ENCODE measurements at places on chromosomes 11 and 22.

- no peak for DNase-seq
Observed at GRCh38 chr22:38135133-38135706, 24.7 kb upstream of the BAIAP2L2 start.

- DNase-seq, result no peak
Observed at GRCh38 chr11:94849839-94850238, 81.7 kb downstream of the AMOTL1 start.

DNA sequence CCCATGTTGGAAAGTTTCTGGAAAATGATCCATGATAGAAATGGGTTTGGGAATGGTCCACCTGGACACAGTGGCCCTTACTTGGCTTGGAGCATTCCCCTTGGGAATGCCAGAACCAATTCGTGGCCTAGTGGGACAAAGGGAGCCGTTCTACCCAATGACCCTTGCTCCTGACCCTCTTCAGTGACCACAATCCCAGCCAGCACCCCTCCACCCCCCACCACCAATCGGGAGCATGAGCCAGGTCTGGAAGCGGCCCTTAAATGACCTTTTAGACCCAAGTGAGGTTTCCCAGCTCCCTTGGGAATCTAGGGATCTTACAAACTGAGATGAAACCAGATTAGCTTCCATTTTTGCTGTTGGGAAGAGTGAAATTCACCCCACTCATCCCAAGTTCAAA is 51.3 kb upstream of the CDON start:
- no peak for DNase-seq

DNA sequence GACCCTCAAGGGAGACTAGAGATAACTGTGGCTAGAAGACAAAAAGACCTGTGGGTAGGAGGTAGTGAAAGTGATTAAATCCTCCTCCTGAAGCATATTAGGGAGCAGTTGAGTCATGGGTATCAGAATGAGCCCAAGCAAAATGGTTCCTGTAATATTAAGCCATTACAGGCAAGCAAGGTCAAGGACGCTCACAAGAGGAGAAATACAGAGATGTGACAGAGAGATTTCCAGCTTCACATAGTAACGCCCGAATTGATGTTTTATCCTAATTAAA is 77.7 kb downstream of the FAM76B start:
- DNase-seq, result no peak

DNA sequence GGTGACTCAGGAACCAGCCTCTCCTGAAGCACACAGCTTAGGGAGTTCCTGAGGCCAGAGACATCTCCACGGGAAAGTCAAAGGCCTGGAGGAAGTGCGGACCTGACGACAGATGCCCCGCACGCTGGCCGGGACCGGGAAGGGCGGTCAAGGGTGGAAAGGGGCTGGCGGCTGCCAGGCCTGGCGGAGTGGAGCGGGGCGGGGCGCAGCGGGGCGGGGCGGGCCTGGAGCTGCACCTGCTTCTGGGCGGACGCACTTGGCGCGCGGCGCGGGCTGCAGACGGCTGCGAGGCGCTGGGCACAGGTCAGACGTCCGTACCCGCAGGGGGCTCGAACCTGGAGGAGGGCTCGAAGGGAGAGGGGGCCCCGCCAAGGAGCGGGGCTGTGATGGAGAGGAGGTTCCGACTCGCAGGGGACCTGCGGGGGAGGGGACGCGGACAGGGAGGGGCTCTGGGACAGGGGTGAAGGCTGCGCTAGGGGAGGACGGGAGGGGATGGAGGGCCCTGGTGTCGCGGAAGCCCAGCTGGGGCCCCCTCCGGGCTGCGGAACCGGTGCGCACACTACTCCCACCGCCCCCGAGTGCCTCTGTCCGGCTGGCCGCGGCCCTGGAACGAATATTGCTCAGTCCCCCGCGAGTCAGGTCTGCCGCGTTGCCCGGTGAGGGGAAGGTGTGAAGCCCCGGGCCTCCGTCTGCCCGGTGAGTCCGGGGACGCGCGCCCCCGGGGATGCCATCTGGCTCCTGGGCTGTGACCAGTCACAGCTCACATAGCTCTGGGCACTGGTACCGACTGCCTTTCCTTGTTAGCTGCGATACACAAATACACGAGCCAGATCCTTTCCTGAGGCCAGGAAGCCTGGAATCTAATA is at the start of gene TMEM45B:
TSS of gene TMEM45B (plus strand) at position 253 of the 866 bp plus-strand sequence. CDS start 36,635 bp downstream, outside the sequence.
- no peak for DNase-seq

- no peak for DNase-seq
Observed at GRCh38 chr22:44427611-44428470, 70.2 kb downstream of the RTL6 start.

DNA sequence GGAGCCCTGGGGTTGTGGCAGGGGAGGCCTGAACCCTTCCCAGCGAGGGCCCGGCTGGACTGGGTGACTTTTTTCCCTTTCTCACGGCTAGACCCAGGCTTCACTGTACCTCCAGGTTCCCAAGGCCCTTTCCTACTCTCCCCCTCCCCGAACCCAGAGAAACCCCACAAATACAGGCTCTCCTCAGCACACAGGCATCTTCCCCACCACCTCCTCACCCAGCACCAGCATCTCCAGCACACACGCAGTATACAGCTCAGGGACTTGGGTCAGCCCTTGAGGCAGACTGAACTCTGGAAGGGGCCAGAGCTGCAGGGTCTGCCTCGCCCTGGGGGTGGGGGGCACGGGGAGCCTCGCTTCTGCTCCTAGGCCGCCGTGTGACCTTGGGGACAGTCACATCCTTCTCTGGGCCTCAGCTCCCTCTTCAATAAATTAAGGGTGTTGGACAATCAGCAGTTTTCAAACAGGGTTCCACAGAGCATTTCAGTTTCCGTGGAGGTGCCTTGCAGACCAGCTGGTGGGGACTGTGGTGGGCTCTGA is 4.5 kb downstream of the TMPRSS13 start:
- no peak for DNase-seq

GRCh38 chr22:37898441-37899181 is 7.5 kb upstream of the MICALL1 start:
- DNase-seq, result no peak

DNA sequence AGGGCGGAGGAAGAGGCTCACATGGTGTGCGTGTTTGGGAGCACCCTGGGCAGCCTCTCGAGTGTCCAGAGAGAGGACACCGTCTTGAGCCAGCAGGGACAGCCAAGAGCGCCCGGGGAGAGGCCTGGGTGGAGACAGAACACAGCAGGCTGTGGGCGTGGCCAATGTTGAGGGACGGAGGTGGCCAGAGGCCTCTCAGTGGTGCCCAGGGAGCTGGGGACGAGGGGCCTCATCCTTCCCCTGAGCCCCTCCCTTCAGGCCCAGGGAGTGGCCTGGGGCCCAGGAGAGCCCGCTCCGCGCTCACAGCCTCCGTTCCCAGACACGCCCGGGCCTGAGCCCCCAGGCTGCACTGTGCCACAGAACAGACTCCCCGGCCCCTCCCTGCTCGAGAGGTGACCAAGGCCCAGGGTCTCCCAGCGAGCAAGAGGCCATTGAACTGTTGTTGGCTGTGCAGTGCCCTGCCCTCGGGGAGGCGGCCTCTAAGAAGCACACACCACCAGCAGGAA is 48.4 kb downstream of the CDKN1C start:
- DNase-seq, result no peak

DNA sequence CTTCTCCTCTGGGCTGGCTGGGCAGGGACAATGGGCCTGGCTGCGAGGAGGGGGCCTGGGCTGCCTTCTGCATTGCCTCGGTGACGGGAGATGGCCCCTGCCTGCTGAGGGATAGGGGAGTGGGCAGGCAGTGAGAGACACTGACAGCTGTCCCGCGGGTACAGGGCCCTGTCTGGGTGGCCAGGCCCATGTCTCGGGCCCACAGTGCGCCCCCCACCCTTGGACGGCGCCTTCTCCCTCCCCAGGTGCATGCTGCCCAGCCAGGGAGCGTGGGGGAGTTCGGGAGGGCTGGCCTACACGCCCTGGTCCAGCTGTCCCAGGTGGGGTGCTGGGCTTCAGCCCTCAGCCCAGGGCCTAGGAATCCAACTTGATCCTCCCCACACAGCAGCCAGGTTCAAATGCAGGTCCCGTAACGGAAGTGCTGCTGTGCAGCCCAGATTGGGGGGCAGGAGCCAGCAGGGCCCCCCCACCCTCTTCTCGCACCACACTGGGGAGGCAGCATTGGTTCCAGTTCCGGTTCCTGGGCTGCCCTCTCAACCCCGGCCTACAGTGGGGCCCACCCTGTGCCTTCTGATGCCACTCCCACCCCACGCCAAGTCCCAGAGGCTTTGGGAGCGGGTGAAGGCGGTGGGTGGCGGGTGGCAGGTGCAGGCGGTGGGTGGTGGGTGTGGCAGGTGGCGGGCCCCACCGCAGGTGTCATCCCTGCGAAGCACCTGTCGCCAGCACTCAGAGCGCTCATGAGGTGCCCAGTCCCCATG is 7.3 kb upstream of the TSSC4 start:
- no peak for DNase-seq

DNA sequence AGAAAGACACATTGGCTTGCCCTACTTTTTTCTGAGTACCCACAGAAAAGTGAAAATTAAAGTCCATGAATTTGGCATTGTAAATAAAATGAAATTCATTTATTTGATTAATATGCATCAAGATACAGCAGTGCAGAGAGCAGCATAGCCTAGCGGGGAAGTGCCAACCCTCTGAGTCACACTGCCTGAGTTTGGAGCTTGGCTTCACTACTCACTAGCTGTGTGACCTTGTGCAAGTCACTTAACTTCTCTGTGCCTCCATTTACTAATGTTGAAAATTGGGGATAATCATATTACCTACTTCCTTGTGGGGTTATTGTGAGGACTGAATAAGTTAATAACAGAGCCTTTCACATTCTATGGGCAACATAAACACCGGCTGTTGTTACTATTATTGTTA is 111.5 kb upstream of the CSNK2A3 start:
- DNase-seq, result no peak

DNA sequence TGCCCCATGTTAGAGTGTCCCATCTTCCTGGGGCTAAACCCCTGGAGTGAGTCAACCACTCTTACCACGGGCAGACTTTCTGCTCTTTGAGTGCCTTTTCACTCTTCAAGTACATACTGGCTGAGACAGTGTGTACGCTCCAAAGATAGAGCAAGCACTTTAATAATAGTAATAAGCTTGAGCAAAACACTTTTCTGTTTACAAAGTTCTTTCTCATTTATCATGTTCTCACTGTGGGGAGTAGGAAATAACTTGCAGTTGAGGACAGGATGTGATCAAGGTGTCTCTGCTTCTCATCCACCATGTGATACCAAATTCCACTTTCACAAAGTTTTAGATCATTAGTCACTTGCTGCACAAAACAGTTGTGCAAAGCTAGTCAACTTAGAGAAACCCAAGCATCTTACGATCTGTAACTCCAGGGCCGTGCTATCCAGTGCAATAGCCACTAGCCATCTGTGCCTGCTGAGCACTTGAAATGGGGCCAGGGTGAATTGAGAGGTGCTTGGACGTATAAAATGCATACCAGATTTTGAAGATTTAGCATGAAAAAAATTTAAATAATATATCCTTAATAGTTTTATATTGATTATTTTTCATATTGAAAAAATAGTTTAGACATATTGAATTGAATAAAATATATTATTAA is 135.3 kb downstream of the KIF18A start:
- no peak for DNase-seq

- DNase-seq, result no peak
Observed at GRCh38 chr11:68028802-68029545, 1.5 kb upstream of the NDUFS8 start.

DNA sequence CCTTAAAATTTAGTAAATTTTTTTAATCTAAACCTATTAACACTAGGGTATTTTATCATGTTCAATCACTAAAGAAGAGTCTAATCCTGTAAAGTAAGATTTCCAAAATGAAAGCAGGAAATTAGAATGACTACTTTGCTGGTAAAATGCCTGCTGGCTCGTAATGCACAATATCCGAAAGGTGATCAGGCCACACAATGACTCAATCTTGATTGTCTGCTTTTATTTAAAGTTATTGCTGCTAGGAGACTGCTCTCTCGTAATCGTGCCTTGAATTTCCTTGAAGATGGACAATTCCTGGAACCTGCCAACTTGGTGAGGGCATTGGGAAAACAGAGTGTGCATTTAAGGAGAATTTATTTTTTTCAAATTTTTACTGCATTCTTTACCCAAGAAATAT is 1786.5 kb upstream of the RAG2 start:
- no peak for DNase-seq

DNA sequence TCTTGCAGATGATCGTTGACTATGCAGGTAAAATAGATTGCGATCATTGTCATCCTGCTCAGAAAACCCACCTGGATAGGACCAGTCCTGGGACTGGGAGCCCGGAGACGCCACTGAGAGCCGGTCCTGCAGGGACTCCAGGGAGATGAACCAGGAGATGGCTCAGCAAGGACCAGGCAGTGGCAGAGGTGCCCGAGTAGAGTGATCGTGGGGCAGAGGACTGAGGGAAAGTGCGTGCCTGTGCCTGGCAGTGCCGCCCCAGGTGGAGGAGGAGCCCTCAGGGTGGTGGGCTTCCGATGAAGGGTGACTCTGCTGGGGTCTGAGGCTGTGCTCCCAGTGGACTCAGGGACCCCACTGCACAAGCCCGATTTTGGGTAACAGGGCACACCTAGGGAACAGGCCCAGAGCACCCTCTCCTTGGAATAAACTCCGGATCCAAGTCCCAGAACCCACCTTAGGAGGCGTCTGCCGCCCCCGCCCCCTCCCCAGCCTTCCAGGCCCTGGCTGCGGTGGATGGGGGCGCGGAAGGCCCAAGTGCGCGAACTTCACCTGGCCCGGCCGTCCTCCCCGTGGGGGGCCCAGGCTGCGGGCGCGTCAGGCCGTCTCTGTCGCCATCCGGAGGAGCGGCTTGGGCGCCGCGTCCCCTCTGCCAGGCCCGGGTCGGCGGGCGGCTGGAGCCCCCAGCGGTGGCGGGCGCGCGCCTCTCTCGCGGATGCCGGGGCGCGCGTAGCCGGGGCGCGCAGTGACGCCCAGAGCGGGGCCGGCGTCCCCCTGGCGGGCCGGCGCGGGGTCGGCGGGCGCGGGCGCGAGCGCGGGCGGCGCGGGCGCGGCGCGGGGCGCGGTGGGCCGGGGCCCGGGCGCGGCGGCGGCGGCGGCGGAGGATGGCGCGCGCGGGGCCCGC is 1338.8 kb downstream of the BRD1 start:
- no peak for DNase-seq

GRCh38 chr11:35841733-35842132 is 102.1 kb upstream of the LDLRAD3 start:
- DNase-seq, result no peak

GRCh38 chr11:5937868-5938602 is 4.0 kb upstream of the OR56A3 start:
- DNase-seq, result no peak

DNA sequence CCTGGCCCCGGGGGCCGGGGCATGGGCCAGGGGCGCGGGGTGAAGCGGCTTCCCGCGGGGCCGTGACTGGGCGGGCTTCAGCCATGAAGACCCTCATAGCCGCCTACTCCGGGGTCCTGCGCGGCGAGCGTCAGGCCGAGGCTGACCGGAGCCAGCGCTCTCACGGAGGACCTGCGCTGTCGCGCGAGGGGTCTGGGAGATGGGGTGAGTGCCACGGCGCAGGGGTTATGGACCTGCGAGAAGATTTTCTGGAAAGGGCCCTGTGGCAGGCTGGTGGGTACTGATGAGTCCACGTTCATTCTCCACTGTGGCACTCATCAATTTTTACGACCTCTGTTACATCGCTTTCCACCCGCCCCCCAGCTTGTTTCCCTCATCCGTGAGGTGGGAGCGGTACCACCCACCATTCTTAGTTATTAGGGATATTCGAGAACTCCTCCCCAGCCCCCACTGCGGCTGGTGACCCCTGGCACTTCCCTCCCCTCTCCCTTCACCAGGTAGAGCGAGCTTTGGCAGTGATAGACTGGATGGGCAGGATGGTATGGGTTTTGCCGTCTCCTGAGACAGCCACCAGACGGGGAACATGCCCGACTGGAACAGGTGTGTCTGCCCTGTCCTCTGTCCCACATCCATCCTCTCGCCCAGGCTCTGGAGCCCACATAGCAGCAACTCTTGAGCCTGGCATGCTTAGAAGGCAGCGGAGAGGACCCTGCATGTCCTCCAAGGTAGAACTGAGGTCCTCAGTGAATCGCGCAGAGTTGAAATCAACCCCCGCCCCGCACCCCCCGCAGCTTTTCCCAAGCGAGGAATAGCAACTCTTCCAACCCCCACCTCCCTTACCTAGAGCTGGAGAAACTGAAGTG is 562 bp downstream of the DGAT2 start:
- peak; percentile 37 for DNase-seq

Measured in common myeloid progenitor, CD34-positive (primary cell).